ENCODE measurements at places on chromosomes 11 and 22.

DNA sequence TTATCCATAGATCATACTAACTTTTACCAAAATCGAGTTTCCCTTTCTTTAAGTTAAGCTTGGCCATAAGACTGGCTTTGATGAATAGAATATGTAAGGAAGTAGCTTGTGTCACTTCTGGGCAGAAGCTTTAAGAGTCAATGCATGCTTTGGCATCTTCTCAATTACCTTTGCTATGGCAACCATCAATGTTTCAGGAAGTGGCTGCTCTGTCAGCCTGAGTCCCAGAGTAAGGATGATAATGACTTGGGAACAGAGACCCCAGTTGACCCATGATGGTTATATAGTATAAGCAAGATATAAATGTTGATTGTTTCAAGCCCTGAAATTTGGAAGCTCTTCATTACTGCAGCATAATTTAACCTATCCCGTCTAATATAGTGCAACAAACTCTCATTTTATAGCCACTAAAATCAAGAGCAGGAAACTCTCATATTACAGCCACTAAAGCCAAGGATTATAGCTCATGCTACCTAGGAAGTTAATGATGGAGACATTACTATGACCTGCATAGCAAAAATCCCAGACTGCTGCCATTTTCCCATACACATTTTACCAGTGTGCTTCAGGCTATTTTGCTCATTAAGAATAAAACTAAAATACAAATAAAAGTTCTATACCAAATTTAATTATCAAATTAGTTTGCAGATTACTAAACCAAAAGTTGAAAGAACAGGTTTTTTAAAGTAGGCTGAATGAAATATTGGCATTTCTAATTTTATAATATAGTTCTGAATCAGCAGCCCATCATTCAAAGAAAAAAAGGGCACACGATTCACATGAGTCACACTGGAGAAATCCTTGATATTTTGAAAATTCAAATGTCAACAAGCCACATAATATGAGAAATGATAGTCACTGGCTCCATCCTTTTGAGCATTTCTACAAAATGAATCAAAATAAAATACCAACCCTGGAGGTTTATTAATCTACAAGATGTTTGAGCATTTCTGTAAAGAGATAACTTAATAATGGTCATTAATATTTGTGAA is 23.8 kb downstream of the FSHB start:
- DNase-seq: no peak

DNA sequence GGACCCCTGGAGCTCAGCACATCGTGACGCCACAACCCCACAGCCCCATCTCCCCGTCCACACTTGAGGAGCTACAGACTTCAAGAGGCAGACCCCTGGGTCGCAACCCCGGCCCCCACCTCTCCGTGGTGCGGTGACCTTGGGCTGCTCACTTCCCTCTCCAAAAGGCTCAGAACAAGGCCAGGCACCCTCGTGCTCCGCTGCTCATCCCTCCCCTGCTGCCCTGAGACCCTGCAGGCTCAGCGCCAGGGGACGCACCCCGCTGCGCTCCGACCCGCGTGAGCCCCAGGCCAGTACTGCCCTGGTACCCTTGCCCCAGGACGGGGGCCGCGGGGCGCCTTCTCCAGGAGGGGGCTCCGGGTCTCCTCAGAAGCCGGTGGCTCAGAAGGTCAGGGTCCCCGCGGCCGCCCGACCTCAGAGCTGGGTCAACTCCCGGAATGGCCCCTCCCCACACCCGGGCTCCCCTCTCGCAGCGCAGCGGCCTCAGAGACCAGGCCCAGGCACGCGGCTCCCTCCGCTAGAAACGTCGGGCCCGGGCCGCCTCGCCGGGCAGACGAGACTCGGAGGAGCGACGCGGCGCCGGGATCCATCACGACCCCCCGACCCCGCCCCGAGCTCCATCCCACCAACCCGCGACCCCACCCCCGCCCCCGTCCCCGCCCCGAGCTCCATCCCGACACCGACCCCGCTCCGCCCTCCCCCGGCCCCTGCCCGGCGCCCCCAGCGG is 563 bp downstream of the GATD1 start:
- DNase-seq: peak; percentile 41

DNA sequence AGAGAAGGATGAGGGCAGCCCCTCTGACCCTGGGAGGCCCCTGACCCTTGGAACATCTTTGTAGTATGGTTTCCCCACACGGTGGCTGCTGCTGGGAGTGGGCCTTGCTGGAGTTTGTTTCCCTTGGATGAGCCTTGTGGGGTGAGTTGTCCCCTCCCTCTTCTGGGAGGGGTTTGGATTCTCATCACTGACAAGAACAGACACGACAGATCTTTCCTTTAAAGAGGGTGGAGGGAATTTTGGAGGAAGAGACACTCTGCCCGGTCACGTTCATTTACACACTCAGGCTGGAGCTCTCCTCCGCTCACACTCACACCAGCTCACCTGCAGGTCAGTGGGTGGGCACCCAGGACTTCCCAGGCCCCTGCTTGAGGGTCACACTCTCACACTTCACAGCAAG is 31.7 kb downstream of the POU2F3 start:
- DNase-seq: no peak

- no peak for DNase-seq
Observed at GRCh38 chr11:117722082-117722481, 74.9 kb downstream of the DSCAML1 start.

GRCh38 chr11:62706850-62707247 is 375 bp downstream of the BSCL2 start:
- DNase-seq: no peak

DNA sequence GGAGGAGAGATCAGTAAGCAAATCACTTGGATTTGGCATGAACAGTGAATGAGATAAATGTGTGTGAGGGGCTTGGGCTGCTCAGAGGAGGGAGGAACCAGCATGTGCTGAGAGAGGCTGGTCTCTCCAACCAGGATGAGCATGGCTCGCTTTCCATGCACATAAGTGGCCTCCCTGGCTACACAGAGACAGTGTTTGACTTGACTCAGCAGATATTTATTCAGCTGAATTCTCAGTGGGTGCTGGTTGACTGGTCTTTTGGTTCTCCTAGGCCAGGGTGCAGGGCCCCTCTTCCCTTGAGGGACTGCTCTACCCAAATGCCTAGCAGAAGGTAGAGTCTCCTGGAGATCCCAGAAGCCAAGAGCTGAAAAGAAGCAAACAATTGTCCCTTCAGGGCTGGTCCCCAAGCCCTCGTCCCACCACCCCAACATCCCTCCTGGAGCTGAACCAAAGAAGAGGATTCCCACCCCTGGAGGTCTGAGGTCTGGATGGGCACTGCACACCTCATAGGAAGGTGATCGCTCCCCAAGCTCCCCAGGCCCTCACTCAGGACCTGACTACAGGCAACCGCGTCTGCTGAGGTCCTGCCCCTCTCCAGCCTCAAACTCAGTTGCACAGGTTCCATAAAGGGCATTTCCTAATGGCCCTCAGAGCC is 3.3 kb upstream of the TRIM29 start:
- DNase-seq: no peak

DNA sequence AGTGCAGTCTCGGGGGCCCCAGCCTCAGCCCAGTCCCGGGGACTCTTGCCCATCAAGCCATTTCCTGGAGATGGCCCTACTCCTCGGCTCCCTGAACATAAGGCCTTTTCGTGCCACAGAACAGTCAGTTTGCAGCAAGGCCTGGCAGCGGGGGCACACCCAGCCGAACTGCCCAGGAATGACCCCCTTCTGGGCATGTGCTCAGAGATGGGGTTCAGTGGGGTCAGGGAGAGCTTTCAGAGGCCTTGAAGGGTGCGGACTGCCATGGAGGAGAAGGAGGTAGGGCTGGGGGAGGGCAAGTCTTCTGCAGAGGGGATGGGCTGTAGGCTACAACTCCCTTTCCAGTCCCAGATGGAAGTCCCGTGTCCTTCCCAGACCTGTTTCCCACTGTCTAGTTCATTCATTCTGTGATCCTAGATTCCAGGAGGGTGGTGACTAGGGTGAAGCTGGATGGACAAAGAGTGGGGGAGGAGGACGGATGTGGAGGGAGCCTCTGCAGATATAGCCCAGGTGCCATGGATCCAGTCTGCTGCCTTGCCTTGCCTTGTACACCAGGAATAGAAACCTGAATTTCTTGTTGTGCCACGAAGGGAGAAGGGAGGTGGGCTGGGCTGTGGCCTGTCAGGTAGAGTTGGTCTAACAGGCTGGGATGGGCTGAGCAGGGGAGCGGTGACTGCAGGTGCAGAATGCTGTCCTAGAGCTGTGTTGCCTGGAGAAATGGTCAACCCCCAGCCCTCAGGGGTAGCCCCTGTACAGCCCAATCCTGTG is 14.2 kb upstream of the OMP start:
- DNase-seq: no peak

GRCh38 chr22:46058091-46058420 is 81.1 kb upstream of the WNT7B start:
- DNase-seq: peak; percentile 89

DNA sequence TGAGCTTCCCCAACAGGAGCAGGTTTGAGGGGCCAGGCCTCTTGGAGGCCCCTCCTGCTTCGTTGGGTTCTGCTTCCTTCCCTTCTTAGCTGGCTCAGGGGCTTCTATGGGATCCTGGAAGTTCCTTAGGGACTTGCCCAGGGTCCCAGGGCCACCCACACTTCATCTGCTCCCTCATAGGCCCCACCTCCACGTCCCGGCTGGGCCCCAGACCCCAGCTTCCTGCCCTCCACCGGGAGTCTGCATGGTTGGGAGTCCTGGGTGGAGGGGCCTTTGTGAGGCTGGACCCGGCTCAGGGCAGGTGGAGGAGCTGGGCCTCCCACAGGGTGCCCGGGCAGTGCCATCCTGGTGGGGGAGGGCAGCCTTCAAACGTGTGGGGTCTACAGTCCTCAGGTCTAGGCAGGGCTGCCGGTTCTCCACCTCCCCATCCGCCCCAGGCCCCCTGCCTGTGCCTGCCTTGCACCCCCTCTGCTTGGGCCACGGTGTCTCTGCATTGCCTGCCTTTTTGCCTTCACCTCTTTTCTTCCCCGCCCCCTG is 11.6 kb downstream of the OTUB1 start:
- DNase-seq: no peak

- DNase-seq: no peak
Observed at GRCh38 chr11:47188259-47188658, 2.0 kb upstream of the PACSIN3 start.

DNA sequence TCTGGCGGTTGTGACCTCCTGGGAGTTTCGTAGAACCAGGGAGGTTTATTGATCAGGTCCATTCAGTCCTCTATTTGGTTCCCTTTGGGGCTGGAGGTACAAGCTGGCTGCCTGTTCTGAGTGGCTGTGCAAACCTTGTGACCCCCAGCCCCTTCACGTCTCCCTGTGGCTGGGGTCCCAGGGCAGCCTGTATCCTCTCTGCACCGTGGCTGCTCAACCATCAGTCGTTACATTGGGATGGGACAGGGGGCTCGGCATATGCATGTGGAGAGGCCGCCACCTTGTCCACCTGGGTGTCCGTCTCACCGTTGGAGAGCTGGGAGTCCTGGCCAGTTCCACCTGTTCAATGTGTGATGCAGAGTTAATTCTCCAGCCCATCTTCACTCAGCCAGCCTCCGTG is 195.7 kb downstream of the TBC1D22A start:
- no peak for DNase-seq

GRCh38 chr11:134266841-134267251 is 9.3 kb upstream of the GLB1L3 start:
- no peak for DNase-seq

- DNase-seq: no peak
Observed at GRCh38 chr11:19715373-19715772, 2.7 kb downstream of the NAV2 start.

- peak; percentile 38 for DNase-seq
Observed at GRCh38 chr22:36022162-36022561, 6.5 kb downstream of the RBFOX2 start.

- DNase-seq: no peak
Observed at GRCh38 chr11:31802609-31802989, 8.5 kb downstream of the PAX6 start.

DNA sequence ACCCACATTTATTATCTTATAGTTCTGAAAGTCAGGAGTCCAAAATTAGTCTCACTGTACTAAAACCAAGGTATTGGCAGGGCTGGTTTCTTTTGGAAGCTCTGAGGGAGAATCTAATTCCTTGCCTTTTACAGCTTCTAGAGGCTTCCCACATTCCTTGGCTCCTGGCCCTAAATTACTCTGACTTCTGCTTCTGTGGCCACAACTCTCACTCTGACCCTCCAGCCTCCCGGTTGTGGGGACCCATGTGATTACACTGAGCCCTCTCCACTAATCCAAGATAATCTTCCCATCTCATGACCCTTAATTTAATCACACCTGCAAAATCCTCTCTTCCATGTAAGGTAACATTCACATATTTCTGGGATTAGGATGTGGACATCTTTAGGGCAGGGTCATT is 110.9 kb downstream of the ARL14EP start:
- no peak for DNase-seq

DNA sequence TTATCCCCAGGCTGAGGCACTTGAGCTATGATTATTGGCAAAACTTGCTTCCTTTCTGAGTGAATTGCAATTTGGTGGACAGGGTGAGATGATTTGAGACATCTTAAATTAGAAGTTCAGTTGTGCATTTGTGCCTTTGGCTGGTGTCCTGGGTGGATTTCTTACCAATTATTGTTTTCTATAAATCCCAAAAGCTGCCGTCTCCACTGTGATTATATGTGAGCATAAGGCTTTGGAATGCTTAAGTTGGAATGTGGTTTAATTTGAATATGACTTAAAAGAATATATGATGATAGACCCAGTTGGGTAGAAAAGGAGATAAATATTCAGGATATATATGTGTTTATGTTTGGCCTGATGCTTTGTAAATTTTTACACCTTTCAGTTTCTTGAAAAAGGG is 70.0 kb downstream of the EXT2 start:
- no peak for DNase-seq

DNA sequence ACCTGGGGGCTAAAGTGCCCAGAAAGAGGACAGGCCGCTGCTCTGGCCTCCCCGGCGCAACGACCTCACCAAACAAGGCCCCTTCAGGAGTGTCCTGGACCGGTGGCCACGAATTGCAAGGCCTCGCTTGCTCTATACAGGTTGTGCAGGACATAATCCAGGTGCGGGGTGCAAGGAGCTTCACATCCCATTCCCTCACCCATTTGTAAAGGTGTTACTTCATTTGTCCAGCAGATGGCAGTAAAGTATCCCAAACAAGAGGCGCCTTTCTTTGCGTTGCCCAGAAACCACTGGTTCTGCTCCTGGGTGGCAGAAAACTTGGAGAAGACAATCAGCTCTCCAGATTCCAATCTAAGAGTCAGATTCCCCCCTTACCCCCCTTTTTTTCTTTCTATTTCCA is 35.9 kb upstream of the PRDM11 start:
- peak; percentile 69 for DNase-seq

DNA sequence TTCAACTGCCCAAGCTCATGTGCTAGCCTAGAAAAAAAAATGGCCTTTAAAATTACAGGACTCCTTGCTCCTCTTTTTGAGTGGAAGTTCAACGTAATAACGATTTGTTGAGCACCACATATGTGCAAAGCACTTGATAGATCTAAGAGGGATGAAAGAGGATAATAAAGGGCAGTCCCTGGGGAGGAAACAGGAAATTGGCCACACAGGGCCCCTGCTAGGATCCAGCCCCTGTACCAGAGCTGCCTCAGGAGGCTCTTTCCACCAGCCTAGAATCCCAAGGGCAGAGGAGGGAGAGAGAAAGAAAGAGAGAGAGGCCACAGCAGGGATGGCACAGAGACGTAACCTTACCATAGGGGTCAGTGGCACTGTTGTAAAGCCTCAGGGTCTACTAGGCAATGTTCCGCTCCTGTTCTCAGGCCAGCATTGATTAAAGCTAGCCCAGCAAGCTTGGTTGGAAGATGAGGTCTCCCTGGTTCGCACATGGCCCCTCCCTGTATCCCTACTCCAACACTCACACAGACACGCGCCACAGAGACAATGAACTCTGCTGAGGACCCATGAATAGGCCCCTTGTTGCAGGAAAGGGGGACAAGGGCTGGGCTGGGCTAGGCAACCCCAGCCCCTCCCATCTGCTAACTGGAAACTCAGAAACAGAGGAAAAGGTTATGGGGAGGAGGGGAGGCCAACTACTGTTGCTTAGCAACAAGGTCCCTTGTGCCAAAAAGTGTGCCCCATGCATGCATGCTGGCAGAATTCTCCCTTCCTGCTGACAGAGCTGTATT is at the start of gene TMPRSS5:
Gene TMPRSS5, minus strand, starts transcription at position 438 of the 785 bp plus-strand sequence. Its CDS starts 84 bp downstream, at position 354.
- no peak for DNase-seq
